ENCODE measurements at places on chromosomes 13 and 19. TPM values are rescaled to one million over a fixed set of nuclear protein-coding genes. Genes with fewer than 3 reads are reported as not detected.

DNA sequence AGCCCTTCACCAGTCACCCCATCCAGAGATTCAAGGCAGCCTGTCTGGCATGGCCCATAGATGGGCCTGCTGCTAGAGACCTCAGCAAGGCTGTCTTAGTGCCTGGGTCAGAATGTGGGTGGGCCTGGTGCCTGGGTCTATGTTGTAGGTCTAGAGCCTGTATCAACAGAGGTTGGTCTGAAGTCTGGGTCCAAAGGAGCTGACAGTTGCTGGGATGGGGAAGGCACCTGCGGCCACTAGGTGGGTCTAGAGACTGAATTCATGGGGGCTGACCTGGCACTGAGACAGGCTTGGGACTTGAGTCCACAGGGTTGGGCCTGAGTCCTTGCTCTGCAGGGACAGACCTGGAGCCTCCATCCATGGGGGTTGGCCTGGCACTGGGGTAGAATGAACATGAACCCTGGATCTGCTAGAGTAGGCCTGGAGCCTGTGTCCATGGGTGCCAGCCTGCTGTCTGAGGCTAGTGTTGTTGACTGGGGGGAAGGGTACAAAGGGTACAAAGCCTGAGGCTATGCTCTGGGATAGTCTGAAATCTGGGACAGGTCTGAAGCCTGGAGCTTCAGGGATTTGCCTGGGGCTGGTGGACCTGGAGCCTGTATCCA lies 516.8 kb downstream of the OLFM4 start:
- no peak for DNase-seq
- no peak overlapping the region for H3K4me3 ChIP-seq
- no peaks in the 10 kb centered on the region for H3K27me3 ChIP-seq
- H3K27ac ChIP-seq: no peak overlapping the region
- no peaks in the 10 kb centered on the region for H3K36me3 ChIP-seq

DNA sequence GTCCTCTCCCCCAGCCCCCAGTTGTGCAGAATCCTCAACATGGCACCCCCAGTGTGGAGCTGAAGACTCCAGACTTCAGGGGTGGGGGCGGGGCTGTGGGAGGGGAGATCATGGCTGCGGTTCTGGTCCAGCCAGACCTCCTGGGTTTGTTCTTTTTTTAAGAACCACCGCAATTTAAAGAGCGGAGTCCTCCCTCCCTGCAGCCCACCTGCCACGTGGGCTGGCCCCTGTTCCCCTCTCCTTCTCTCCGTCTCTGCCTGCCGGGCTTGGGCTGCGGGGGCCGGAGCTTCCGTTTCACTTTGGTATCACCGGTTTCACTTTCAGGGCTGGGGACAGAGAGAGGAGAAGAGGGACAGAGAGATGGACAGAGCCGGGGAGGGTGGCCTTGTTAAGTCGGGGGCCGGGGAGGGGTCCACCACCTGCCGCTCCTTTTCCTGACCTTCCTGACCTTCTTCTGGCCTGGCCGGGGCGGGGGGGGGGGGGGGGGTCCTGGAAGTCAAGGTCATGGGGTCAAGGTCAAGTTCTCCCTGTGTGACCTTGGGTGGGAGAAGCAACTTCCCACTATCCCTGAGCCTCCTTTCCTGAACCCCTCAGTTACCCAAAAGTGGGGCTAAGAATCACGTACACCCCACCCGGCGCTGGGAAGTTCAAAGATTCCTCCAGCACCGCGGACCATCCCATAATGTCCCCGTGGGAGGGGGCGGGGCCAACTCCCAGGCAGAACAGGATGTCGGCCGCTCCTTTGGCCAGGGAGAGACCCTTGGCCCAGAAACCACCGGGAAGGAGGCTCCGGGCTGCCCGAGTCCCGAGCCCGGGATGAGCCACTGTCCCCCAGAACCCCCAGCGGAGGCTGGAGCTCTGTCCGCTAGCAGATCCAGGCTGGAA lies 11.3 kb upstream of the ZBTB7A start:
- peak overlapping the region; percentile 64 for H3K27ac ChIP-seq
- peak overlapping the region; percentile 32 for H3K4me3 ChIP-seq
- peaks cover 16% of the 10 kb centered on the region for H3K4me1 ChIP-seq
- H3K27me3 ChIP-seq: no peaks in the 10 kb centered on the region
- DNase-seq: no peak

Gene MUC16
- under 0.01 TPM for total RNA-seq

- no peak overlapping the region for H3K27ac ChIP-seq
- H3K36me3 ChIP-seq: no peaks in the 10 kb centered on the region
- no peaks in the 10 kb centered on the region for H3K4me1 ChIP-seq
- no peaks in the 10 kb centered on the region for H3K27me3 ChIP-seq
- DNase-seq: no peak
- H3K4me3 ChIP-seq: no peak overlapping the region
These were observed 71.0 kb downstream of the RNF17 start for GRCh38 chr13:24834902-24835510.

DNA sequence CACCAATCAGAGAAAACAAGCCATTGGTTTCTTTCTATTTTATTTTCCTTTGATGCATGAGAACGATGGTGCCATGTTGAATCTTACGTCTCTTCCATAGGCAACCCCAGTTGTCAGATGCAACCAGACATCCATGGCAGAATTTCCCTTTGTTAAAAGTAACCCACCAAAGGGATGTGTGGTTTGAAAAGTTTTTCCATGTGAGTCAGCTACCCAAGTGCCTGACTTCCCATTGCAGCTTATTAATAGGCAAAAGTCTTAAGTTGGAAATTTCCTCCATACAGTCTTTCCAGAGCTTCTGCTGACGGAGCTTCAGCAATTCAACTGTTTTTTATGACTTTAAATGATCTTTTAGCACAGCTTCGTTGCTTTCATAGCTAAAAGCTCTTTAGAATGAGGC lies 73.8 kb upstream of the FAM216B start:
- no peak overlapping the region for H3K4me3 ChIP-seq
- H3K4me1 ChIP-seq: no peaks in the 10 kb centered on the region
- DNase-seq: no peak
- no peak overlapping the region for H3K27ac ChIP-seq
- no peaks in the 10 kb centered on the region for H3K36me3 ChIP-seq
- H3K27me3 ChIP-seq: no peaks in the 10 kb centered on the region

- no peak overlapping the region for H3K27ac ChIP-seq
- H3K4me1 ChIP-seq: peaks cover 23% of the 10 kb centered on the region
- peak overlapping the region; percentile 31 for H3K4me3 ChIP-seq
- peaks cover 3% of the 10 kb centered on the region for H3K27me3 ChIP-seq
These were observed 168.3 kb downstream of the COL4A1 start for GRCh38 chr13:110138700-110139036.

Data from spinal cord (tissue), 10 donors.